ENCODE measurements at places on chromosomes 12 and 14.

DNA sequence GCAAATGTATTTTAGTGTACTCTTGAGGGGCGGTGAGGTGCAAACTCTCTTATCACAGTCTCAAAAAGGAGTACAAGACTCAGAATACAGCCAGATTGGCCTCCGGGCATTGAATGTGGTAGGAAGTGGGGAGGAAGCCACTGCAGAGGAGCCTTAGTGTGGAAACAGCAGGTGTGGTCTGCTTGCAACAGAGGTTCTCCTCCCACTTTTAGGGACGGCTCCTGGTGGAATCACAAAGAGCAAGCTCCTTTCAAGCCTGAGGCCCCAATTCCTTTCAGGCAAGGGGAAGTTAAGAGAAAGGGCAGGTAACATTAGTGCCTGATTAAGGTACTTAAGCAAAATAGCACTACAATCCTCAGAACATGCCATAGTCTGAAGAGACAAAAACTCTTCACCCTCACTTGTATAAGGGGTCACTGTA lies 23.7 kb upstream of the SLC2A3 start:
- DNase-seq = no peak

- no peak for DNase-seq
Measured at GRCh38 chr14:34983786-34984185, 994 bp downstream of the SRP54 start.

DNA sequence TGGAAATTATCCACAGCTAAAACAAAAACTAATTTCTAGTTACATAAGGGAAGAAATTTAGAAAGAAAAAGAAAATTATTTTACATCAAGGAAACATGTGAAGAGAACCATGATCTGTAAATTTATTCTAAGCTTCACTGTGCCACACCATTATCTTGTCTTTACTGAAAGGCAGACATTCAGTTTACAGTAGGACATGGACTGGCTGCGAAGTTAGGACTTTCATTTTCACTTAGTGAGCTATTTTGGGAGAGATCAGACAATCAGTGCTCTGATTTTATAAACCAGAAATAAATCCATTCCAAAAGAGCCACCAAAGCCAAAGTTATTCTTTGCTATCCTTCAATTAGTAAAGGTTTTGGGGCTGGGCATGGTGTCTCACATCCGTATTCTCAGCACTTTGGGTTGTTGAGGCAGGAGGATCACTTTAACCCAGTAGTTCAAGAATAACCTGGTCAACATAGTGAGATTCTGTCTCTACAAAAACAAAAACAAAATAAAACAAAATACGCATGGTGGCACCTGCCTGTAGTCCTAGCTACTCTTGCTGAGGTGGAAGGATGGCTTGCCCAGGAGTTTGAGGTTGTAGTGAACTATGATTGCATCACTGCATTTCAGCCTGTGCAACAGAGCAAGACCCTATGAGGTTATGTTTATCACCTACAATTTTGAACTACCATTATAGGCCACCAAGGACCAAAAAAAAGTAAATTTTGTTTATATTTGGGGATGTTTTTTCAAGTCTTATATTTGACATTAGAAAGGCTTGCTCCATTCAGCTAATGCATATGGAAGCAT lies 1084.8 kb upstream of the ATXN7L3B start:
- DNase-seq = no peak

GRCh38 chr14:59148334-59148900 lies 40.0 kb upstream of the DAAM1 start:
- no peak for DNase-seq
